ENCODE measurements at places on chromosomes 7 and 10.

DNA sequence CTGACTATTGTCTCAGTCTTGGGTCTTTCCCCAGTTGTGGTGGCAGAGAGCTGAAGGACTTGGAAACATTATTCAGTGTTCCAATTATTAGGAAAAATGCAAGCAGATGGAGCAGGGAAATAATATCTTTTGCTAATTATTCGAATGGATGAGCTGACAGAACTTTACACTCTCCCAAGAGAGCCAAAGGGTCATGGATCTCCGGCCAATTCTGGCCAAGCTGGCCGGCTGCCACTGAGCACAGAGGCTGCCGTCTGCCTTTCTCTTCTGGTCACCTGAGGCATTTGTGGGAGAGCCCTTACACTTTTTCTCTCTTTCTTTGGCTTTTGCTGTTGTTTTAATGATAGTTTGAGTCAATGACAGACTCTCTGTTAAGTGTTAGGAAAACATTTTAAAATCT is 22.2 kb upstream of the CNTNAP2 start:
- no peak for DNase-seq

DNA sequence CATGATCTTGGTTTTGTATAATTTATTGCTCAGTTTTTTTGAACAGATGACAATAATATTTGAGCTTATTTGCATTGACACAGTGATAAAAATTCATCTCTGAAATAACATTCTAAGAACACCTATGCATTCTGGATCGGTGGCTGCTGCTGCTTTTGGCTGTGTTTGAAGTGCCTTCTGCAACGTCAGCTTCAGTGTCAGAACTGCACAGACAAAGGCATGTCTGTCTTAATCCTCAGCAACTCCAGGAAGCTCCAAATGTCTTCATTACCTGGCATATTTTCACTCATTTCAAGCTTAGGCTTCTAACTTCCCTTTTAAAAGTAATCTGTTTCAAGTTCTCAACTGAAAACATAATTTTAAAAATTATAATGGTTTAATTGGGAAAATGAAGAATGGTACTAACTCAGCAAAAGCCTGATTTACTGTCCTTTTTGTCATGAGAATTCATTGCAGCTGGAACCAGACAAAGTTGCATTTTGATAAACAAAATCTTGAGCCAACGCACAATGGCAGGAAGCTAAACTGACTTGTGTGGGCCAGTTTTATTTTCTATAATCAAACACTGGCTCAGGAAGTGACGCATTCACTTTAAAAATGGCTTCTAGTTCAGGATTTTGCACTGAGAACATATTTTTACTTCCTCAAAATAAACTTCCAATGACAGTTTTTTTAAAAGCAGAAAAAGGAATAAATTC is 38.7 kb downstream of the NPS start:
- DNase-seq, result no peak

GRCh38 chr10:6838118-6838517 is 258.0 kb upstream of the PRKCQ start:
- DNase-seq, result no peak

DNA sequence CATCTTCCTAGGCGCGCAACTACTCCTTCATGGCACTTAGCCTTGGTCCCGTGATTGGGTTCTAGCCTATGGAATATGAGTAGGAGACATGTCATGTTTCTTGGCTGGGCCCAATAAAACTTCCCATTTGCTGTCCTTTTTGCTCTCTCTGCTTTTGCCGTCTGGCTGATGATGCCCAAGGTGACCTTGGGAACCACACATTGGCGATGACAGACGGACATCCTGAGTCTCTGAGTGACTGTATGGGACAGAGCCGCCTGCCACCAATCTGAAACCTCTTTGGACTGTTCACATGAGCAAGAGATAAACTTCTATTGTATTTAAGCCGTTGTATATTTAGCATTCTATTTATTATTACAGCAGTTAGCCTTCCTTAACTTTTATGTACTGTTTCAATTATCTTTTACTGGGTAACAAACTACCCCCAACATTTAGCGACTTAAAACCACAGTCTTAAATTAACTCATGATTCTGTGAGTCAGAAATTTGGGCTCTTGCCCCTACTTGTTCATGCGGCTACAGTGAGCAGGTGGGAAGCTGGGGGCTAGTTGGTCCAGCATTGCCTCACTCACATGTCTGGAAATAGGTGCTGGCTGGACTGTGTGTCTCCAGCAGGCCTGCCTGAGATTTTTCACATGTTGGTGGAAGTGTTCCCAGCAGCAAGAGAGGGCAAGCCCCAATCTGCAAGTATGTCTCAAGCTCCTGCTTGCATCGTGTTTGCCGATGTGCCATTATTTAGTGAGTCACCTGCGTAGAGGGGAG is 71.7 kb downstream of the NOD1 start:
- no peak for DNase-seq

GRCh38 chr7:2507208-2507916 is 12.2 kb upstream of the LFNG start:
- no peak for DNase-seq

DNA sequence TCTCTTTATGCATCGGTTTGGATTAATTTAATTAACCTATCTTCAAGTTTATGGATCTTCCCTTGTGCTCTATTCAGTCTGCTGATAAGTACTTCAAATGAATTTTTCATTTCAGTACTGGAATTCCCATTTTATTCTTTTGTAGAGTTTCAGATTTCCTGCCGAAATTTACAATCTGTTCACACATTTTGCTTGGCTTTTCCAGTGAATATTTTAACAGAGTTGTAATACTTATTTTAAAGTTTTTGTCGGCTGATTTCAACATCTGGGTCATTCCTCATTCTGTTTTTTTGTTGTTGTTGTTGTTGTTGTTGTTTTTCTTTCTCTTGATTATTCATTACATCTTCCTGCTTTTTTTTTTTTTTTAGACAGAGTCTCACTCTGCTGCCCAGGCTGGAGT is 89.9 kb upstream of the KCNMA1 start:
- DNase-seq, result no peak

GRCh38 chr10:17238445-17239291 is 10.6 kb downstream of the VIM start:
- no peak for DNase-seq
